ENCODE measurements at places on chromosomes 6 and 20.

DNA sequence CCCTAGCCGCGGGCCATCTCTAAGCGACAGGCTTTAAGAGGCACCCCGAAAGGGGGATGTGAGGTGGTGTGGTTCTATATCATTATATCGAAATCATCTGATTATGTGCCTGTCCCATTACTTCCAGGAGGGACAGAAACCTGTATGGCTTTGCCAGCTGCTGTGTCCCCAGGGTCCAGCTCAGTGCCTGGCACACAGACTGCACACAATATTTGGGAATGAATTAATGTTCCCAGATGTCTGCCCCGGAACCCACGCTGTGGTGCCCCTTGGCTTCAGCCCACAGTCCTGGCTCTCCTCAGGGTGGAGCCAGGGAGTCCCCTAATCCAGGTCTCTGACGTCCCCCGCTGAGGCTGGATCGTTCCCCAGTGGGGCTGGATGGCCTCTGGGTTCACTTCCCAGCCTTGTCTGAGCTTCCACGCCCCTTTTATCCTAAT lies 8.9 kb upstream of the AHCY start:
- no peak for DNase-seq

DNA sequence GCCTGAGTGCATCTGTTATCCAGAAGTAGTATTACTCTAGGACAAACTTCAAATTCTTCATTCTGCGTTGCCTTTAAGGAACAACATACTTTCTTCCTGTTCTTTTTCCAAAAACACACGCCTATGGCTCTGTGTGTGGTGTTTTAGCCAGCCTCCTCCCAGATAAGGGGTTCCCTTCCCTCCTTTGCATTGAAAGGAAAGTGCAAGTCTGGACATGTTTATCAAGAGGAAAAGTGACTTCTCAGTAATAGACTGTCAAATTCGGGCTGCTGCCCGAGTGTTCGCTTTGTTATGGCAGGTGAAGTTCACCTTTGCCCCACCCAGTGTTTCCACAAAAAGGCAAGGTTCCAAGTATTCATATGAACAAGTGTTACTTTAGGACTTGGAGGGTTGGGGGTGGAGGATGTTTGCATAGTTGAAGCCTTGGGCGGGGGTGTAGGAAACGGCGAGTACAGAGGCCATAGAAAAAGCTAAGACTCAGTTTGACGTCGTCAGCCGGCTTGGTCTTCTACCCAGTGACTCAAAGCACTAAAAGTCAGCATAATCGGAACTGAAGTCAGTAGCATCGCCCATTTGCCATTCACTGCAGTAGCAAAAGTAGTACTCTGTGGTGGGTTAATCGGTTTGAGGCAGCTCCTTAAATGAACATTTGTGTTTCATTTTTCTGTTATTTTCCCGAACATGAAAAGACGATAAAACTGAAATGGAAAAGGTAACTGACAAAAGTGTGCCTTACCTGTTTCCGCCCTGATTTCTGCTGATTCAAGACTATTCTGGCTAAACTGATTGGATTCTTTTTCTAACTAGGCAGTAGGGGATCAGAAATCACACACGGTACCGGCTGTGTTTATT lies 12.5 kb downstream of the PRDM1 start:
- no peak for DNase-seq

DNA sequence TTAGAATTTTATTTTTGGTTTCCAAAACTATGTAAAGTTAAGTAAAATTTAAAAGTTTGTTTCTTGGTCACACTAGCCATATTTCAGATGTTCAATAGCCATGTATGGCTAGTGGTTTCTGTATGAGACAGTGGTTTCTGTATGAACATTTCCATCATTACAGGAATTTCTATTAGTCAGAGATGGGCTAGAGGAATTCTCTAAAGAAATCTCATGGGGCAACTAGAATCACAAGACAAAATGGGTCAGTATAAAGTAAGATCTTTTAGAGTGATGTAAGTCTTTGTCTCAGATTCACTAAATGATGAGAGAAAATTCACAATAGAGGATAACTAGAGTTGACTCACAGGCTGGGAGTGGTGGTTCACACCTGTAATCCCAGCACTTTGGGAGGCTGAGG lies 149.0 kb downstream of the FUT9 start:
- DNase-seq = no peak

DNA sequence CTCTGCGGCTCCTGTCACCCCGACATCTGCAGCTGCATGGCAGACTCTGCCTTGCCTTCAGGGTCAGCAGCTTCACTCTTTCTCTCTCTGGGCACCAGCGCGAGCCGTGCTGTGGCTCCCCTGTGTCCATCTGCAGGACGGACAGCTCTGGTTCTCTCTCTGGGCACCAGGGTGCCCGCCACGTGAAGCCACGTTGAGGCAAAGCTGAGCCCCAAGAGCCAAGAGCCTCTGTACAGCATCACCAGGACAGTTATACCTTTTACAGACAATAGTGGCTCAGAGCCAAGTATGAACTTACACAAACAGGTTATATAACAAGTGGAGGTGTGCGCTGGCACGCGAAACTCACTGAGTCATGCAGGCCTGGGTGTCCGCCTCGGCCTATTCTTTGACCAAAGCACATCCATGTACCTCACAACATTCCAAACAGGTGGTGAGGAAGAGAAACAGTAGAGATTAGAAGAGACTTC lies 50.8 kb downstream of the FAM50B start:
- no peak for DNase-seq

DNA sequence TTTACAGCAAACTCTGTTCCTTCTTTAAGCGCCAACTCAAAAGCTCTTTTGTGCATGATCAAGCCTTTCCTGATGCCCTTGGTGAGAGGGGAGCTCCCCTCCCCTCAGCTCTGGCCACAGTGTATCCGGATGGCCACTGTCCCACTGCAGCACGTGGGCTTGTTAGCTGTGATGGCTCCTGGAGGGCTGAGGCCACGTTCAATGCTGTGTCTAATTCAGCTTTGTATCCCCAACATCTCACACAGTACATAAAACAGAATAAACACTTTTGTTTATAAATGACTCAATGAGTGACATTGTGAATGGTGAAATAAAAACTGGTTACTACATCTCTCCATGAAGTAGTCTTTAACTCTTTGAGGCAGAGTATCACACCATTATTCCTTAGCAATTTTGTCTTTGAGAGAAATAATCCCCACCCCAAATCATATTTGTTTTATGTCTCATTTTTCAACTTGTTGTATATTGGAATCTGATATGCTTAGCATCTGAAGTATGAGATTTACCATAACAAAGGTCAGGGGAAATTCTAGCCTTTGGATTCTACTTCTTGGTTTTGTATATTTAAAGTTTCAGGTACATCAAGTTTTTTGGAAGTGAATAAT lies 44.5 kb downstream of the EDN1 start:
- no peak for DNase-seq

GRCh38 chr6:133748628-133749027 lies 140.3 kb upstream of the TCF21 start:
- DNase-seq = no peak

DNA sequence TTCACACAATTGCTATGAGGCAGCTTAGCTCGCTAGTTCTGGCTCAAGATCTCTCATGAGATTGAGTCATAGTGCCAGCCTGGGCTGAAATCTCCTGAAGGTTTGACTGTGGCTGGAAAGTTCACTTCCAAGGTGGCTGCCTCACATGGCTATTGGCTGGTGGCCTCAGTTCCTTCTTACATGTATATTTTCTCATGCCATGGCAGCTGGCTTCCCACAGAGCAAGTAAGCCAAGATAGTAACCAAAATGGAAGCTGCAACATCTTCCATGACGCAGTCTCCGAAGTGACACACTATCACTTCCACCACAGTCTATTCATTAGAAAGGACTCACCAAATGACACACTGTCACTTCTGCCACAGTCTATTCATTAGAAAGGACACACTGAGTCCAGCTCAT lies 160.4 kb upstream of the PRDM1 start:
- DNase-seq = no peak

GRCh38 chr6:38306931-38307330 lies 332.8 kb downstream of the BTBD9 start:
- no peak for DNase-seq

- no peak for DNase-seq
These were observed 131.6 kb upstream of the ESR1 start for GRCh38 chr6:151675746-151676459.

DNA sequence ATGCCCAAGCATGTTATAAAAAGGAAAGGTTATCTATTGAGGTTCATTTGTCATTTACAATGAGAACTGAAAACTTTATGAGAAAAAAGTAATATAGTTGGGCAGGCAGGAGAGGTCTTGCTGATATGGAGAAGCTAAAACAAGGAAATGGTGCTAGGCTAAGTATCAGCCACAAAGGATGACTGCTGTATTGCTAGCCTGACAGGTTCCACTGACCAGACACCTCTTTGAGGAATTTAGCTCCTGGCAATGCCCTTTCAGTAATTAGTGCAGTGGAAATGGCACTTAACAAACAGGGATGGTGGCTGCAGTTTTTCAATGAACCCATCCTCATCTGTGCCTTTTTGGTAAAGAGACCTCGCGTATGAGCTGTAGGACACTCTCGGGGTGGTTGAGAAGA lies 284.4 kb downstream of the ZFAND3 start:
- no peak for DNase-seq

DNA sequence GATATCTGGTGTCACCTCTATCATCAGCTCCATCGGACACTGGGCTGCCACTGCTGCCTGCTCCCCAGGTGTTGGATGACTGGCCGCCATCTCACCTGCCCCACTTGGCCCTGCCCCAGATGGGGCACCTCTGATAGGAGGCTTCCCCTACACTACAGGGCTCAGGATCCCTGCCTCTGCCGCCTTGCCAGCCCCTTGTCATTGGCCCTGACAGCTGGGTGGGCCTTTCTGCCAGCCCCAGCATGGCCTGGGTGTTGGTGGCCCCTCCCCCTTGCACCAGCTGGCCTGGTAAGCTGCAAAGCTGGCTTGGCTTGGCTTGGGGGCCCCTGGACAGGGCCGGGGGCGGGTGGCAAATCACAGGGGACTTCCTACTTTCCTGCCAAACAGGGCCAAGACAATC lies 10.6 kb downstream of the PACSIN1 start:
- DNase-seq = no peak

DNA sequence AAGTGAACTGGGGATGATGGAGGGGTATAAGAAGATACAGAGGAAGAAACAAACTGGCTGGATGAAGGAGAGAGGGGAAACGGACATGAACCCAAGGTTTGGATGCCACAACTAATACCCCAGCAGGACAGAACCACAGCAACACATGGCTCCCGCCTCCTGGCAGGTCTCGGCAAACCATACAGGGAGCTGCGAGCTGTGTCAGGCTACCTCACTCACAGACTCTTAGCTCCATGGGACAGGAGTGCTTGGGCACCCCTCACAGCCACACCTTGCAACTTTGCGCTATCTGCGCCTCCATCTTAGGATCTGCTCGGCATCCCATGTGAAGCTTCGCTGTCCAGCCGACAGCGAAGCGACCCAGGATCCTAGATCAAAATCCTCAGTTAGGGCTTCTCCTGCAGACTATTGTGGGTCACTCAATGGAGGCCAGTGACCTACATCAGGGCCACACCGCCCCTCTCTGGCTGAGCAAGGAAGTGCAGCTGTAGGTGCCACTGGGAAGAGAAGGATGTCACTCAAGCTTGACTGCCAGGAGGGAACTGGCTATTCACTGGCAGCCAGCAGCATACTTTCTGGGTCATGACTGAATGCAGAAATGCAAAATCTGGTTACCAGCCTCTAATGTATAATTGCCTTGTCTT lies 174.4 kb upstream of the RIN2 start:
- DNase-seq = peak; percentile 7

DNA sequence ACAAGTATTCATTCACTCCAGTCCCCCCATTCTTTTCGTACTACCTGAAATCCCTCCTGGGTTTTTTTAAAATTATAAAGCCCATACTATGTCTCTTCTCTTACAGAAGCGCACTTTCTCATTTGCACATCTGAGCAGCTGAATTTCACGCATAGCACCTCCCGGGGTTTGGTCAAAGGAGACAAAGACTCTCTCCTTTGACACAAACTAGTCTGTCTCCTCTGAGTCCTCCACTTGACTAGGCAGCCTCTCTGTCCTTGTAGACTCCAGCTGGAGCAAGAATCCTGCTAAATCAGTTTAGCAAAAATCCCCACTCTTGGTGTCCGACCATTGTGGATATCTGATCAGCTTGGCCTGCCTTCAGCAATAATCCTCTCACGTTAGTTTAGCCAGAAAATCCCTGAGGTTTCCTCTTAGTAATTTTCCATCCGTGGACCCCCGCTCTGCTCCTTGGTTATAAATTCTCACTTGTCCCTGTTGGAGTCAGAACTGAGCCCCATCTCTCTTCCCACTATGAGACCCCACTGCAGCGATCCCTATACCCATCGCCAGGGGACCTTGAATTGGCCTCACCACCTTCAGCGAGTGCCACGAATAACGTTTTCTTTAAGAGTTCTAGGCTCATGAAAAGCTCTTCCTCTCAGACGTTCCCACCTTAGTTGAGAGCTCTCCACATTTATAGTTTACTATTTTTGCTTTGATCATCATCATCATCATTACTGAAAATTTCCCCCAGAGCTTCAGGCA lies 29.0 kb downstream of the PDYN start:
- no peak for DNase-seq

GRCh38 chr6:13268913-13269518 lies 59.3 kb downstream of the TBC1D7 start:
- no peak for DNase-seq

- no peak for DNase-seq
These were observed 613.3 kb upstream of the JAG1 start for GRCh38 chr20:11287126-11287525.

DNA sequence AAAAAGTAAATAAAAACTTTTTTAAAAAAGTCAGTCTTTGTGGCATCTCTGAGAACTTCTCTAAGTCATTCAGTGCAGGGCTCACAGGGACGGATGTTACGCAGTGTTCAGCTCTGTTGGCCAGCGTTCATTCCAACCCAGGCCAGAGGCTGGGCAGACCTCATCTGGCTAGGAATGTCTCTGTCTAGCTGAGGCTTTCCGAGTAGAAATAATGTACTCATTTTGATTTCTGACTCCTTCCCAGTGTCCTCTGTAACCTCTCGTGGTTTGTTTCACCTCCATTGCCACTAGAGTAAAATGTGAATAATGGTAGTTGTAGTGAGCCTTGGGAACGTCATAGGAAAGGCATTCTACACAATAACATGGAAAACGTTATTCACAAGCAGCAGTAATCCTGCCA lies 135.1 kb downstream of the TMEM242 start:
- DNase-seq = no peak

DNA sequence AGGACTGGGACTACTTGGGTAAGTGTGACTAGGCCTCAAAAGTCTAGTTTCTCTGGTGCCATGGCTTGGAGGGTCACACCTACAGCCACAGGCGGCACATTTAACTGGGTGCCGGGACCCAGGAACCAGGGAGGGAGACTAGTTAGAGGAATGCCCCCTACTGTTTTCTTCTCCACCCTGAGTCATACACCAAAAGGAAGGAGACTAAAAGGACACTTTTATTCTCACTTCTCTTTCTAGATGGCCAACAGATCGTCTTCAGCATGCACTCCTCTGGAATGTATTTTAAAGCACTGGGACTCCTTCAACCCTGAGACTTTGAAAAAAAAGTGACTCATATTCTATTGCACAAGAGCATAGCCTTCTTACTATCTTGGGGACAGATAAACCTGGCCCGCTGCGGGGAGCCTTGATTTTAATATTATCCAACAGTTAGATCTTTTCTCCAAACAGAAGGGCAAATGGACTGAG lies 33.4 kb downstream of the PLN start:
- no peak for DNase-seq

GRCh38 chr20:54137115-54137514 lies 36.7 kb downstream of the CYP24A1 start:
- no peak for DNase-seq

Measured in thoracic aorta (tissue), 2 donors.